ENCODE measurements at places on chromosomes 2 and 18.
A peak's percentile ranks its signal among the peaks of the same experiment; 100 is the strongest.

DNA sequence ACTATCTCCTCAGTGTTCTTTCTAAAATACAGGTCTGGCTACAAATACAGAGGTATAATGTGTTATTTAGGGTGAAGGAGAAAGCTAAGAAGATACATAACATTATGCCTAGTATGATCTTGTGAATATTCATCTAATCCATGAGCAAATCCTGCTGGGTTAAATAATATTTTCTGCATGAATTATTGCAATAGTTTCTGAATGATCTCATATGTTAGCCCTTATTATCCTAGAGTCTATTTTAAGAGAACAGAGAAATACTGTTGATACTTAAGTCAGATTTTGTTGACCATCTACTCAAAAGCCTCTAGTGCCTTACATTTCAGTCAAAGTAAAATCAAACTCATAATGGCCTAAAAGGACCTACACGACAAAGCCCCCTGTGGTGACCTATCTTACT lies 382.3 kb downstream of the FIGN start:
- no peak for DNase-seq

GRCh38 chr2:183284606-183285005 lies 160.4 kb downstream of the NUP35 start:
- DNase-seq = no peak

DNA sequence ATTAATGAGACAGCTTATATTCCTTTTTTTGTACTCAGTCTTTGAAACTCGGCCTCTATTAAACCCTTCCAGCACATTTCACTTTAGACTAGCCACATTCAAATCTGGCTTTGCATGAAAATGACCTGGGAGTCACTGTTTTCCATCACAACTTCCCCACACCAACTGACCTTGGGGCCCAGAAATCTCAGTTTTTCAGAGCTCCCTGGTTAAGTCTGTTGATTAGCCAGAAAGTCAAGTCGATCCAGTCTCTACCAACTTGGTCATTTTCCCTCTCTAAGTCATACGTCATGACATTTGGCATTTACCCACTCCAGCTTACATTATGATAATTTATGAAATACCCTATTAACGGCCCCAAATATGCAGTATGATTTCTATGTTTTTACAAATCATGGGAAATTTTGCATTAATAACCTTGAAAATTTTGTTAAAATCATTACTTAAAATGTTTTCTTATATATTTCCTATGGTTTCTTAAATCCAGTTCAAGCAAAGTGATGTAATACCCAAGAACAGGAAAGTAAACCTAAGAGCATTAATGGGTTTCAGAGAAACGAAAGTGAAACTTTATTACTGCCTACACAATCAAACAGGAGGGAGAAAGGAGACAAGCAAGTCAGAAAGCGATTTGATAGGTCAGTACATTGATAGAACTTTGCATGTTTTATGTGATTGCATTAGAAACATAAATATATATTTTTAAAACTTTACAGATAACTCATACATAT lies 77.1 kb downstream of the SPATS2L start:
- DNase-seq = no peak

DNA sequence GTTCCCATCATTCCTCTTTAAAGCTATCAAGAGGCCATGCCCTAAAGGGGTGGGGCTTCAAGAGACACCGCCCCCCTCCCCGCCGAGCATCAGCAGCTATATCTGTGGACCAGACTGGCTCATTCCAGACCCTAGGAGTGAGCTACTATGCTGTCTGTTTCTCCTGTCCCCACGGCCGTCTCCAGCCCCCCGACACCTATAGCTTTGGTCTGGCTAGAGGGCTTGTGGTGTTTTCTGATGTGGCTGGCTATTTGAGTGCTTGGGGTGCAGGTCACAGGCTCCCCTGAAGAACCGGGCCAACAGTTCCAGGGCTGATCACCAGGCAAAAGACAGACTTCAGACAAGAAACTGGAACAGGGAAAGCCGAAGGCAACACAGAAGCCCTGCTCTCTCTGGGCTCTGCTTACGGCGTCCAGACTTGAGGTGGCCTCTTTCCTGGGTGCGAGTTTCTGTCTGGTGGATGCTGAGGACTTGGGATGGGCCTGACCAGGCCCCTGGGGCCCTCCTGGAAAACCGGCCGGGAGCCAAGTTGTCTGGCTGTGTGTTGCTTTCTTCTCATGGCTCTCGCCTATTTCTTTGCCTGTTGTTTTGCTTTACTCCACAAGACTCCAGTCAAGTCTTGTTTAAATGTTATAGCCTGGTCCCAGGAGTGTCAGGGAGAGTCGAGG lies 83.6 kb downstream of the KLHL29 start:
- DNase-seq = no peak

GRCh38 chr2:586641-587076 lies 90.5 kb downstream of the TMEM18 start:
- DNase-seq = no peak

GRCh38 chr2:38202713-38203445 lies 126.9 kb upstream of the CYP1B1 start:
- no peak for DNase-seq

DNA sequence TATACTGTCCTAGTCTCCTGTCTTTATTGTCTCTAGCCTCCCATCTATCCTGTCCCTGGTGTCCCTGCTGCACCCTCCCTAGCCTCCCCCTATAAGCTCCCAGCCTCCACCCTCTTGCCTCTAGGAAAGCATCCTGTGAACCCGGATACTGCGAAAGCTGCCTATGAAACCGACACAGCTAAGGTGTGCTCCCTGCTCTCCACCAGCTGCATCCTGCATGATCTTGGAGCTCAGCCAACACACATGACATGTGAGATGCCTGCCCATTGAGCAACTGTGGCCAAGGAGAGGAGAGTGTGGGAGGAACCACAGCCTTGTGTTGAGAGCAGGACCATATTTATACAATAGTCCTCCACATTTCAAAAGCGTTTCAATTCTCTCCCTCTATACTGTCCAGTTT lies 187.1 kb downstream of the ZBTB7C start:
- no peak for DNase-seq

DNA sequence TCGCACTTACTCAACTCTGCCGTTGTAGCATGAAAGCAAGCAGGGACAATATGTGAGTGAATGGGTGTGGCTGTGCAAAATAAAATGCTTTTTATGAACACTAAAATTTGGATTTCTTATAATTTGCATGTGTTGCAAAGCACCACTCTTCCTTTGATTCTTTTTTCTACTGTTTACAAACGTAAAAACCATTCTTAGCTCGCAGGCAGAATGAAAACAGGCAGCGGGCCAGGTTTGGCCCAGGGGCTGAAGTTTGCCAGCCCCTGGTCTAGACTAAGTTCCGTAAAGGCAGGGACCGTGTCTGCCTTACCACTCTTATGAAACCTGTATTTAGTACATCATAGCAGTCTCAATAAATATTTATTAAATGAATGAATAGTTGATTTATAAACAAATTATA lies 83.7 kb upstream of the SPATS2L start:
- no peak for DNase-seq

DNA sequence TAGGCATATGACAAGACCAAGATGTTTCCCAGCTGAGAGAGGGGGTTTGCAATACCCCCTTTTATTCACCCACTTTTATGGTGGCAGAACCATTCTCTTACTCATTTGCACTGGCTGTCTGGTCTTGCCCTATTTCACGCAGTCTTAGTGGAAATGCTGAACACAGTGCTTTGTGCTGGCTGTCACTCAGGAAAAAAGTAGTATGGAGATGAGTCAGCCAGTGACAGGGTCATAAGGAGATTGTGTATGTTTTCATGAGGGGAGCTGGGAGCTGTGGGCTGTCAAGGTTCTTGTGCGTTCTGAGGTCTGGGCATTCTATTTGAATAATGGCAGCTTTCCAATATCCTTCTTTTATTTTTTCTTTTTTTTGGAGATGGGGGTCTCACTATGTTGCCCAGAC lies 10.9 kb upstream of the CNRIP1 start:
- no peak for DNase-seq

GRCh38 chr2:124138076-124138475 lies 113.0 kb downstream of the CNTNAP5 start:
- no peak for DNase-seq

- DNase-seq = no peak
Measured at GRCh38 chr18:65021021-65021420, 729.8 kb upstream of the CDH7 start.

GRCh38 chr2:161246281-161246680 lies 61.9 kb upstream of the PSMD14 start:
- DNase-seq = no peak

- DNase-seq = peak; percentile 87
Measured at GRCh38 chr2:201118121-201118960, 2.4 kb downstream of the CFLAR start.

DNA sequence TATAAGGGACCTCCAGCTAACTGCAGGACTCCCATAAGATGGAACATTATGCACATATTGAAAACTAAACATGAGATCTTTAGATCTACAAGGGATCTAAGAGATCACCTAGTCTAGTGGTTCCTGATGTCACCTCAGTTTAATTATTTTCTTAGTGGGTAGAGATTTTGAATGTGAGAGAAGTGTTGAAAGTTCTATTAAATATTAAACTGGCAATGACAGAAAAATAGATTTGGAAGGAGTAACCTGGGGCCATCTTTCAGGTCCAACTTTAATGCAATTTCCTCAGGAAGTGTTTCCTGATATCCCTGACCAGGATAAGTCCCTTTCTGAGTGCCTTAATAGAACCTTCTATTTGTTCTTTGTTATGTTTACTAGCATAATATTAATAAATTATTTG lies 29.1 kb upstream of the CPS1 start:
- no peak for DNase-seq

GRCh38 chr18:57595347-57595746 lies 8.8 kb upstream of the FECH start:
- no peak for DNase-seq

DNA sequence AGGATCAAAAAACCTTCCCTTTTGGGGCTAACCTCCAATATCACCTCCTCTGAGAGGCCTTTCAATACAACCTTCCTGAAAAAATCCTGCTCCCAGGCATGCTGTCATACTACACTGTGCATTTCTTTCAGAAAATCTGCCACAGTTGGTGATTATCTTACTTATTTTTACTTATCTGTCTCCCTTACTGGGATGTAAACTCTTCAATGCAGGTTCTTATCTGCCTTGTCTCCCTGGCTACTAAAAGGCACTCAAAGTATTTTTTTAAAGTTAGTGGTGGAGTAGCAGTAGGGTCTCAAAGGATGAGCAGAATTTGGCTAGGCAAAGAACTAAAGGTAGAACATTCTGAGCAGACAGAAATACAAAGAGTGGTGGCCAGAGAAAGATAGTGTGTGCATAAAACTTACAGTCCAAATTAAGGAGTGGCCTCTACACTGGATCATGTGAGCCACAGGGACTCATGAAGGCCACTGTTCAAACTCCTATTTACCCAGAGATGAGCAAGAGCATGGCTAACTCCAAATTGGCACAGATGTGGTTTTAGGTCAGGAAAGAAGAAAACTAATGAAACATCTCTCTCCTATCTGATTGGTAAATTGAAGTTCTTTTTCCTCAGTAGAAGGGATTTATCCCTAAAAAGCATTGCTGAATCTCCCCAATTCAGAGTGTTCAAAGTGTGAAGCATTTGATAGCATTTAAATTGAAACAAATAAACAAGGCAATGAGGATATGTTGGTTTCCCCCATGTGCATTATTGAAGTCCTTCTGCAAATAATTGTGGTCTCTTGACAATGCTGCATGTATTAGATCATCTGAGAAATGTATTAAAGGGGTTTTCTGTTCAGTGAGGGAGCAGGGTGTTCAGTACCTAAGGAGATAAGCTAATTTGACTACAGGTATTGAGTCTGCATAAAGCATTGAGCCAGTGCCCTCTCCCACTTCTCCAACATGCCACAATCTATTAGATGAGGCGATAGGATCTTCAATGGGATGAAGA lies 285.5 kb downstream of the MREG start:
- no peak for DNase-seq

GRCh38 chr2:235986361-235986760 lies 181.8 kb downstream of the GBX2 start:
- no peak for DNase-seq

- no peak for DNase-seq
Measured at GRCh38 chr2:176317199-176317598, 48.0 kb downstream of the MTX2 start.

DNA sequence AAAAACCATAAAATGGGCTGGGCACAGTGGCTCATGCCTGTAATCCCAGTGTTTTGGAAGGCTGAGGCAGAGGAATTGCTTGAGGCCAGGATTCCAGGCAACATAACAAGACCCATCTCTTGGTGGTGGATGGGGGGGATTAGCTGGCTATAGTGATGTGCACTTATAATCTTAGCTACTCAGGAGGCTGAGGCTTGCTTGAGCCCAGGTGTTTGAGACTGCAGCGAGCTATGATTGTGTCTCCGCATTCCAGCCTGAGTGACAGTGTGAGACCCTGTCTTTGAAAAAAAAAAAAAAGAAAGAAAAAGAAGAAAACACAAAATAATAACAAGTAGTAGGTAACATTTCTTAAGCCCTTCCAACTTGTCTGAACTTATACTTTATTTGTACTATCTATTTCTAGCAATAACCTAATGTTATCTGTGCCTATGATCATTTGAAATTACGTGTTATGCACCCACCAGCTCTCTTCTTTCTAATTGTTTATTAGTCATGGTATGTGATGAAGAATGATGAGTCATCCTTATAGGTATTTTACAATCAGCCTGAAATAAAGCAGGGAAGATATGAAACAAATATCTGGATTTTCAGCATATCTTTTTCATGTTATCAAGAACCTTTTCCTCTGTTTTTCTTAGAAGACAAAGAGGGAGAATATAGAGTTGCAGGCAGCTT lies 129.3 kb upstream of the UNC80 start:
- DNase-seq = no peak

DNA sequence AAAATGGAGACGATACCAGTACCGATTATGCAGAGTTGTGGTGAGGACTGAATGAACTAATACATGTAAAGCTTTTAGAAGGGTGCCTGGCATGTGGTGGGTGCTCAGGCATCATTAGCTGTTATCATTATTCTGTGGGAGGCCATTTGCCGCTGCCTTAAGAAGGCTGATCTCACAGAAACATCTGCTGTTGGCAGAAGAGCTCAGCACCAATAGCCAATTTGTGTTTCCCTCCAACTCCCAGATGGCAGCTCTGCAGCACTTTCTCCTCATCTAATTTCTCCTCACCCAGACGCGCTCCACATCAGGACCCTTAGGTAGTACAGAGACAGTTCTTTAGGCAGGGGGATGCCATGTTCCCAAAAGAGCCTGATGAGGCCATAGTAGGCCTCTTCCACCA lies 15.8 kb upstream of the CYP1B1 start:
- DNase-seq = no peak

- DNase-seq = no peak
Measured at GRCh38 chr2:11030909-11031308, 119.2 kb downstream of the KCNF1 start.

- DNase-seq = no peak
Measured at GRCh38 chr2:233197022-233197421, 54.5 kb upstream of the ATG16L1 start.
